NCI-H1694 (cell line): ENCODE measurements at places on chromosomes 1 and 21.

GRCh38 chr1:100928128-100928527 is 32.2 kb downstream of the SLC30A7 start:
- no peak for DNase-seq

- DNase-seq: no peak
Measured at GRCh38 chr1:209920844-209921243, 17.2 kb upstream of the SYT14 start.

DNA sequence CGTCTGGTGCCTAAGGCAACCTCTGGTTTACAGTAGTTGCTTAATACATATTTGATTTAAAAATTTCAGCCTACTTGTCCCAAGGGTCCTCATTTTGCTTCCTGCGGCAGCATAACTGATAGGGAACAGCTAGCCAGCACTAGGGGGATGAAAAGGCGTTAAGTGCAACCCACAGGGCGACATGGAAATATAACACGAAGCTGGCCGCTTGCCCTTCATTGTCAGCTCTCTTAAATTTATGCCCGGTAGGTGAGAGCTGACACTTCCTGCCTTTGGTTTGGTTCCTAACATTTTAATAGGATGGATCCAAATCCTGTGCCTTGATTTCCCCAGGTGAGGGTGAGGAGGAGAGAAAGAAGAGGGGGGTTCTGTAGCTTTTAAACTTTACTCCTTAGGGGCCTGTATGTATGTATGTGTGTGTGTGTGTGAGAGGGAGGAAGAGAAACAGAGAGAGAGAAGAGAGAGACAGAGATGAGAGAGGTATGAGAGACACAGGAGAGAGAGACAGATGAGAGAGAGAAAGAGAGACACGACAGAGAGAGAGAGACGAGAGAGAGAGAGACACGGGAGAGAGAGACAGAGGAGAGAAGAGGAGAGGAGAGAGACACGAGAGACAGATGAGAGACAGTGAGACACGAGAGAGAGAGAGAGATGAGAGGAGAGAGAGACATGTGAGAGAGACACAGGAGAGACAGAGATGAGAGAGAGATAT is 938 bp upstream of the ACTN2 start:
- DNase-seq: no peak

DNA sequence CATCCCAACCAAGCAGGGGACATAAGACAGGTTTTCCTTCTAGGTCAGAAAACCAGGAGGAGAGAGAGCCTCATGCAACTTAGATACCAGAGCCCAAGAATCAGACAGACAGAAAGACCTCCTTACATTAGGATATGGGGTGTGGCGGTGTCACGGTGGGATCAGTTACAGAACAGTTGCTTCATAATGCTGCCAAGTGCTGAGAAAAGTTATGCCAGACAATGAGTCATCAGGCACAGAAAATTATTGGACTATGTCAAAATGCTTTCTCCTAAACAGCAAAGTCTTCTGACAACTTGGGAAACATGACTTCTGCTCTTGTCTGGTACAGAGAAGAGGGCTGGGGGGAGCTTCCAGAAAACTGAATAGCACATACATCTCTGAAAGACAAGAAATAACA is 1120.2 kb upstream of the TMPRSS15 start:
- no peak for DNase-seq

DNA sequence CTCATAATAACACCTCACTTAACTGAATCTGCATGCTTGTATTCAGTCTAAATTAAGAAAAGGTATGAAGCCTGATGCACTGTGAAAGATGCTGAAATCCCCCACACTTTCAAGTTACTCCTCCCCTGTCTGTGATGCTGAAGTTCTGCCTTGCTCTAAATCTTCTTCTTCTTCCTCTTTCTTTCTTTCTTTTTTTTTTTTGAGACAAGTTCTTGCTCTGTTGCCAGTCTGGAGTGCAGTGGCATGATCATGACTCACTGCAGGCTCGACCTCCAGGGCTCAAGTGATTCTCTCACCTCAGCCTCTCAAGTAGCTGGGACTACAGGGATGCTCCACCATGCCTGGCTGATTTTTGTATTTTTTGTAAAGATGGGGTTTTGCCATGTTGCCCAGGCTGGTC is 231.0 kb upstream of the B3GALT2 start:
- DNase-seq: no peak

DNA sequence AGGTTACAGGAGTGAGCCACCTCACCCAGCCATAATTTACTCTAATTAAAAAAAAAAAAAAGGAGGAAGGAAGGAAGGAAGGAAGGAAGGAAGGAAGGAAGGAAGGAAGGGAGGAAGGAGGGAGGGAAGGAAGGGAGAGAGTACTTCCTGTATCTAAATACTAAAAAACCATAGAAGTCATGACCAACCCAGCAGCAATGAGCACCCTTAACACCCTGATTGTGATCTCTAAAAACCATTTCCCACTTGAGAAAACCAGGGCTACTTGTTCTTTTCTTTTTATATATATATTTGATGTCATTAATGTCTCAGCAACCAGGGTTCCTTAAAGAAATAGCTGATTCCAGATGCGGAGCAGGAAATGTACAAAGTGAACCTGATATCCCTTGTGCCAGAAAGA is 31.2 kb downstream of the ARID4B start:
- no peak for DNase-seq

- DNase-seq: no peak
Measured at GRCh38 chr1:240719953-240720700, 108.2 kb upstream of the GREM2 start.

DNA sequence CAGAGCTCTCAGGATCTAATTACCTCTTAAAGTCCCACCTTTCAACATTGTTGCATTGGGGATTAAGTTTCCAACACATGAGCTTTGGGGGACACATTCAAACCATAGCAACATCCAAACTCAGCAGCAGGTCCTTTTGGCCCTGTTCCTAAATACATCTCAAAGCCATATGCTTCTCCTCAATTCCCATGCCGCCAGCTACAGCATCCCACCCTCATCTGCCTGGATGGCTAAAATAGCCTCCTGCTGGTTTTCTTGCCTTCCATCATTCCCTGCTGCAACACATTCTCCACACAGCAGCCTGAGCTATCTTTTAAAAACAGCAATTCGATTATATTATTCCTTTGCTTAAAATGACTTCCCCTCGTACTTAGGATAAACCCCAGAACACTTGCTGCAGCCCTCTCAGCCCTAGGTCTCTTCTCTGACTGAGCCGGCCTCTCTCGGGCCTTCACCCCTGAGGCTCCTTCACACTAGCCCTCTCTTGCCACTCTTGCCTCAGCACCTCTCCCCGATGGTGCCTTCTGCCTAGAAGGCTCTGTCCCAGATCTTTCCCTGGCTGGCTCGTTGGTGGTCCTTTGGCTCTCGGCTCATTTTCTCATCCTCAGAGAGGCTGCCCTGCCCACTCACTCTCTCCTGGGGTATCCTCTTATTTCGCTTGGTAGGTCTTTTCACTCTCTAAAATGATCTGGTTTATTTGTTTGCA is 16.5 kb downstream of the MYBPH start:
- peak; percentile 93 for DNase-seq

DNA sequence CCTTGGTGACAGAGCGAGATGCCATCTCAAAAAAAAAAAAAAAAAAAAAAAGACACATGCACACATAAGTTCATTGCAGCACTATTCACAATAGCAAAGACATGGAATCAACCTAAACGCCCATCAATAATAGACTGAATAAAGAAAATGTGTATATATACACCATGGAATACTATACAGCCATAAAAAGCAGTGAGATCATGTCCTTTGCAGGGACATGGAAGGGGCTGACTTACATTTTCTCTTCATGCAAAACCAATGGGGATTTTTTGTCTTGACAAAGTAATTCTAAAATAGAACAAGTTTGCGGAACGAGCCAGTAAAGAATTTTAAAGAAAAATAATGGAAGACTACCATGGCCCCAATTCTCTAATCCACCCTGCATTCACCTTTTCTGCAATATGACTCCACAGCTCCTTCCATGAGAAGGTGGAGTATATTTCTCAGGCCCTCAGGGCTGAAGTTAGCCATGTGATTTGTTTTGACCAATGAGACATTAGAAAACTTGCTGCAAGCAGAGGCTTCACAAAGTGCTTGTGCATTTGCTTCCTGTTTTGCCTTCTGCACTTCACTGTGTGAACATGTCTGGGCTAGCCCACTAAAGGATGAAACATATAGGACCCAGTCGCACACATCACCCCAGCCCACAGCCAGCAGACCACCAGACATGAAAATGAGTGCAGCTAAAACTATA is 78.8 kb upstream of the NR5A2 start:
- no peak for DNase-seq

- DNase-seq: no peak
Measured at GRCh38 chr1:23752909-23753308, 9.6 kb downstream of the ELOA start.

DNA sequence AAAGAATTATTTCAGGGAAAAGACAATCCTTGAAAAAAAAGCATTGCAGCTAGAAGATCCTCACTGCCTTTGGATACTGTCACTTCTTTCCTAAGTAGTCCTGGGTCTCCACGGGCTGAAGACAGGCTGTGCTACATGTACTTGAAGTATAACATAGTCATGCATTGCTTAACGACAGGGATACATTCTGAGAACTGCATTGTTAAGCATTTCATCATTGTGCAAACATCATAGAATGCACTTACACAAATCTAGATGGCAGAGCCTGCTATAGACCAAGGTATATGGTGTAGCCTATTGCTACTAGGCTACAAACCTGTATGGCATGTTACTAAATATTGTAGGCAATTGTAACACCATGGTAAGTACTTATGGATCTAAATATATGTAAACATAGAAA is 54.0 kb downstream of the KIAA0040 start:
- DNase-seq: no peak

- no peak for DNase-seq
Measured at GRCh38 chr21:17921579-17922530, 102.7 kb upstream of the C21orf91 start.

DNA sequence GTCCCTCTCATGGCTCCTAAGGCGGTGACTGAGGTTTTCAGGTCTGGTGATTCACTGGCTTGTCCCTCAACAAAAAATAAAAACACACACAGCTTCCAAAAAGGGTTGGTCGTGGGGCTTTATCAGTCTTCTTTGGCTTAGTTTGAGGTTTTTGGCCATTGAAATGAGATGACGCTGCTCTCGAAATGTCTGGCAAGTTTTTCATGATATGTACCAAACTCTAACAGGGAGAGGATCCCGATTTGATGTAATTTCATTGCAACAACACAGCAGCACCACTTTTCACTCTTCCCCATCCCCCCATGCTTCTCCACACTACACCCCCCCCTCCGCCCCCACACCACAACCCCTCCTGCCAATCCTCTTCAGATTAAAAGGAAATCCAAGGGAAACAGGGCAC is 187.1 kb upstream of the NFIA start:
- peak; percentile 82 for DNase-seq

GRCh38 chr1:201213926-201214325 is 23.3 kb downstream of the IGFN1 start:
- DNase-seq: no peak

GRCh38 chr1:25145775-25146393 is 86.4 kb downstream of the SYF2 start:
- no peak for DNase-seq

- no peak for DNase-seq
Measured at GRCh38 chr1:247294282-247294681, 37.4 kb downstream of the ZNF496 start.

DNA sequence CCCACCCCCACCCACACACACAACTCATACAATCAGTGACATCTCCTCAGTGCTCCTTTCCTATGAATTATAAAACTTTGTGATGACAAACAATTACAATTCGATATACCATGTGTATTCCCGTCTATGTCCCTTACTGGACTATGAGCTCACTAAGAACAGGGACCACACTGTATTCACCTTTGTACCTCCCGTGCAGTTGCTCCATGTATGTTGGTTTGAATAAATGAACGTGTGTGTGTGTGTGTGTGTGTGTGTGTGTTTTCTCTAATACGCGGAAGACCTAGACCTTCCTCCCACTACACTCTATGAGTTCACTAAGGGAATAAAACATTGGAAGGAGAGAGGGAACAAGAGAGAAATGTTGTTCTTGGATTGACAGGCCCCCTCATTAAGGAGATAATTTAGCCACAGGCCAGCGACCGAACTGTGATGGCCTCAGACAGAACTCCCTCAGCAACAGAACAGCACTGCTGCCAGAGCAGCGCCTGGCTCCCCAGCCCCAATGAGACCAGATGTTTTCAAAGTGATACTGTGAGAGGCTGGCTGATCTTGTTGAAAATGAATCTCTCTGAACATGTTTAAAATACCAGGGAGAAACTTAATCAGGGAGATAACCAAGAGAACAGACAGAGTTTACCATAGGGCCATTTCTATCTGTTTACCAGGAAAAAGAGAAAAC is 21.7 kb downstream of the BCAR3 start:
- DNase-seq: no peak

GRCh38 chr21:37276377-37276776 is 9.2 kb upstream of the VPS26C start:
- DNase-seq: no peak

GRCh38 chr1:202624781-202625108 is 85.5 kb downstream of the SYT2 start:
- DNase-seq: no peak

- DNase-seq: no peak
Measured at GRCh38 chr1:32701421-32701911, 1.1 kb downstream of the SYNC start.

GRCh38 chr1:161098210-161099068 is at the start of gene KLHDC9:
KLHDC9 (plus strand) TSS chr1:161098361; CDS start chr1:161098536, 175 bp downstream.
- DNase-seq: peak; percentile 81

- no peak for DNase-seq
Measured at GRCh38 chr1:52402860-52403240, 1.4 kb downstream of the ORC1 start.

GRCh38 chr1:114118351-114118990 is 35.2 kb downstream of the SYT6 start:
- DNase-seq: no peak

GRCh38 chr1:150387200-150387599 is 23.3 kb downstream of the RPRD2 start:
- no peak for DNase-seq

DNA sequence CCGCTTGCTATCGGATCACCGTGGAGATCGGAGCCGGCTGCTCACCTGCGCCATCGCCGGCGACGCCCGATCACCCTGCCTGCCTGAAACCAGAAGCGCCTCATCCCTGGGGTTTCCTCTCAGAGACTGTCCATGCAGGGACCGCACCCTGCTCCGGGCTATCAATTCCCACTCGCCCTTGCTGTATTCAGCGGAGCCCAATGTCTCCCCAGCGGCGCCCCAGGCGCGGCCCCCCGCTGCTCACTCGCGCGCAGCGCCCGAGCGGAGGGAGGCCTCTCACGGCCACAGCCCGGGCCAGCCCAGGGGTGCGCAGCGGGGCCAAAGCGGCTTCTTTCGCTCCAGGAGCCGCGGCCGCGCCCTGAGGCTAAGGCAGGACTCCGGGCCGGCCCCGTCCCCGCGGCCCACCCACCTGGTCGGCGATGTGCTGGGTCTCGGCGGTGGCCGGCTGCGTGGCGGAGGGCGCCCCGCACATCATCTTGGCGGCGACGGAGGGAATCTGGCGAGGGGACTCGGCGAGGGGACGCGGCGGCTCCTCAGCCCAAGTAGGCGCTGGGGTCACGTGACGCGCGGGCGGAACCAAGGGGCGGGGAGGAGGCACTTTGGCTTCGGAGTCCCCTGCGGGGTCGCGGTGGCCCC is at the start of gene CSTB:
Gene CSTB, minus strand, starts transcription at position 514 of the 636 bp plus-strand sequence. Its CDS starts 39 bp downstream, at position 475.
- DNase-seq: peak; percentile 60

- DNase-seq: peak; percentile 65
Measured at GRCh38 chr21:25313829-25314228, 293.5 kb downstream of the MRPL39 start.

GRCh38 chr1:145828367-145829026 is 4.5 kb downstream of the POLR3C start:
- DNase-seq: no peak

- no peak for DNase-seq
Measured at GRCh38 chr1:14565090-14565489, 33.4 kb upstream of the KAZN start.
